ENCODE measurements at places on chromosomes 7 and 10.

- H3K27ac ChIP-seq, result no peak overlapping the region
- H3K4me3 ChIP-seq, result no peak overlapping the region
- H3K27me3 ChIP-seq, result no peaks in the 10 kb centered on the region
- peaks cover 10% of the 10 kb centered on the region for H3K4me1 ChIP-seq
- DNase-seq, result no peak
Measured at GRCh38 chr7:8133188-8133848, 128.6 kb downstream of the ICA1 start.

DNA sequence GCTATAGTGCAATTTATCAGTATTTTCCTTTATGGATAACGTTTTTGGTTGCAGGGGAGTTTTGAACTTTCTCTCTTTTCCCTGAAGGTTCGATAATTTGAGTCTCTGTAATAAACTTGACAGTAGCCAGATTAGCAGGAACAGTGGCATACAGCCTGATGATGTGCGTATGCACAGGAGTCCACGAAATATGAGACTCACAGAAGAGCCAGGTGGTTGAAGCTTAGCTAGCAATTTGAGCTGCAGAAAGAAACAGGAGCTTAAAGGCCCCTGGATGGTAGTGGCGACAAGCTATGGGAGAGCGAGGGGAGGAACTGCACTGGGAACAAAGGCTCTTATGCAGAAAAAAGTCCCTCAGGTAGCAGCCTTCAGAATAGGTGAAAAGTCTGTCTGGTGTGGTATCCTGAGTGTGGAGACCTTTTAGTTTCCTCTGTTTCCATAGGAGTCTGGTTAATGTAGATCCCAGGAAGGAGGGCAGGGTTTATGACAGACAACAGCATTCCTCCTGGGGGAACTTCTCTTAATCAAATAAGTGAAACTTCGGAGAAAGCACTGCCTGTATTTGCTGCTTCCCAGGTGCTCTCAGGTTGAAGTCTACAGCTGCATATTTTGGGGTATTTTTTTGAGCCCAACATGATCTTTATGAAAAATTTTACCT, 32.7 kb downstream of the FANK1 start:
- DNase-seq, result no peak
- H3K4me3 ChIP-seq, result no peak overlapping the region
- H3K36me3 ChIP-seq, result no peaks in the 10 kb centered on the region
- no peaks in the 10 kb centered on the region for H3K27me3 ChIP-seq
- no peak overlapping the region for H3K27ac ChIP-seq

- H3K27ac ChIP-seq, result no peak overlapping the region
- H3K4me1 ChIP-seq, result no peaks in the 10 kb centered on the region
- no peak for DNase-seq
- H3K36me3 ChIP-seq, result no peaks in the 10 kb centered on the region
- no peaks in the 10 kb centered on the region for H3K27me3 ChIP-seq
- no peak overlapping the region for H3K4me3 ChIP-seq
Measured at GRCh38 chr7:70322856-70323255, 724.6 kb downstream of the AUTS2 start.

DNA sequence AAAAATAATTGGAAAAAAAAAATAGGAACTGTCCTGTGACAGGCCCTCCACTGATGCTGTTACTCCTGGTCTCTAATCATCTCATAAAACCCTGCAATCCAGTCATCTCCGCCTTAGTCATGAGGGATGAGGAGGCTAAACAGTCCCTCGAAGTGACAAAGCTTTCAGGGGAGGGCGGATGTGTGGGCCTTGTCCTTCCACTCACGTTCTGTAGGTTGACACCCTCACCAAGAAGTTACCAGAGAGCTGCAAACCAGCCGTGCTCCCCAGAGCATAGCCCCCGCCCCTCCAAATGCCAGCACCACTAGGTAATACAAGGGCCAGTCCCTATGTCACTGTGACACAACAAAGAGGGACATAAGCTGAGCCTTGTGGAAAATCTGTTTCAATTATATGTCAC, 11.9 kb downstream of the COBL start:
- no peaks in the 10 kb centered on the region for H3K4me1 ChIP-seq
- H3K36me3 ChIP-seq, result no peaks in the 10 kb centered on the region
- H3K4me3 ChIP-seq, result no peak overlapping the region
- no peak overlapping the region for H3K27ac ChIP-seq
- no peak for DNase-seq
- no peaks in the 10 kb centered on the region for H3K27me3 ChIP-seq

DNA sequence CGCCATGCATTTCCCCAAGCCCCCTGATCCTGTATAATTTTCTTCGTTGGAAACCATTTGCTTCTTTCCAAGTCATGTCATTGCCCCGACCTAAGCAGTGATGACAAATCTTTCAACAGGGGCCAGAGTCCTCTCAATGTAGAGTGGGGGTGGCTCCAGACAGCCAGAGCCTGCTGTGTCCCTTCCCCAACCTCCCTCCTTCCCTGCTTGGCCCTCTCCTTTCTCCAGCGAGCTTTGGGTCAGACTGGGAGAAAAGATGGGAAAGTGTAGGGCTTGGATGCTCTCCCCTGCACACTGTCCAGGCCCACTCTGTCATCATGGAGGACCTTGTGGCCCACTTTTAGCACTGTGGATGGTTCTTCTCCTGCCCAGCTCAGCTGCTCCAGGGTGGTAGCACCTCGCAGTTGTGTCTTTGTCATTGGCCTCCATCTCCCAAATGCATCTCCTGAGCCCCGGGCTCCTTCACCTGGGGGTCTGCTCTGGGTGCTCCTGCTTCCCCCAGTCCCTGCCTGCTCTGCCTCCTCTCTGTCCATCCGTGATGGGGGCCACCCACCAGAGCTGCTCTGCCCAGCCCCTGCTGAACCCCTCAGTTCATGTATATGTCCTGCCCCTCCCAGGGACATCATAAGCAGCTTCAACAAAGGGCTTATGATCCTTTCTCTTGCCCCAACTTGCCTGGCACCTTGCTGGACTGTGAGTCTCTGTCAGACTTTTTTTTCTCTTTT, 37.5 kb downstream of the BTBD16 start:
- H3K36me3 ChIP-seq, result no peaks in the 10 kb centered on the region
- no peak overlapping the region for H3K4me3 ChIP-seq
- peaks cover 4% of the 10 kb centered on the region for H3K4me1 ChIP-seq
- peaks cover 3% of the 10 kb centered on the region for H3K27me3 ChIP-seq
- no peak for DNase-seq
- H3K27ac ChIP-seq, result no peak overlapping the region

GRCh38 chr7:28480595-28480994, 68.3 kb downstream of the CREB5 start:
- H3K4me1 ChIP-seq, result peaks cover 29% of the 10 kb centered on the region
- no peak overlapping the region for H3K27ac ChIP-seq
- DNase-seq, result no peak
- no peaks in the 10 kb centered on the region for H3K36me3 ChIP-seq
- H3K27me3 ChIP-seq, result no peaks in the 10 kb centered on the region

DNA sequence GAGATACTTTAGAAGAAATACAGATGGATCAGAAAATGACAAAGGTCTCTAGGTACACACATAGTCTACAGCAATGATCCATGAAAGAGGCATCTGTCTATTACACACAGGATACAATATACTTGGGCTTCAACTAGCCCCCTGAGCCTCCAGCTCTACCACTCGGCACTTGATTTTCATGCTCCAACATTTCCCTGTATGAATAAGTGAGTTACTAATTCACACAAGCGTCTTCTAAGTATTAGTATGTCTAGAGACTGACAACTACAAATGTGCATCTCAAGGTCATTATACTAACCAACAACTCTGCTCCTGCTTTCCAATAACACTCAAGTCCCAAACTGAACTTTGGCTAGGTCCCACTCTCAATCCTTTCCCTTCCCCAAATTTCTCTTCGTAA, 8.3 kb downstream of the FAM204A start:
- peaks cover 21% of the 10 kb centered on the region for H3K36me3 ChIP-seq
- peak overlapping the region; percentile 21 for H3K4me3 ChIP-seq
- peaks cover 18% of the 10 kb centered on the region for H3K4me1 ChIP-seq
- no peak for DNase-seq
- no peaks in the 10 kb centered on the region for H3K27me3 ChIP-seq

GRCh38 chr7:96612034-96612433, 97.6 kb downstream of the SEM1 start:
- DNase-seq, result no peak
- no peaks in the 10 kb centered on the region for H3K4me1 ChIP-seq
- no peaks in the 10 kb centered on the region for H3K27me3 ChIP-seq
- H3K4me3 ChIP-seq, result no peak overlapping the region
- H3K36me3 ChIP-seq, result no peaks in the 10 kb centered on the region

DNA sequence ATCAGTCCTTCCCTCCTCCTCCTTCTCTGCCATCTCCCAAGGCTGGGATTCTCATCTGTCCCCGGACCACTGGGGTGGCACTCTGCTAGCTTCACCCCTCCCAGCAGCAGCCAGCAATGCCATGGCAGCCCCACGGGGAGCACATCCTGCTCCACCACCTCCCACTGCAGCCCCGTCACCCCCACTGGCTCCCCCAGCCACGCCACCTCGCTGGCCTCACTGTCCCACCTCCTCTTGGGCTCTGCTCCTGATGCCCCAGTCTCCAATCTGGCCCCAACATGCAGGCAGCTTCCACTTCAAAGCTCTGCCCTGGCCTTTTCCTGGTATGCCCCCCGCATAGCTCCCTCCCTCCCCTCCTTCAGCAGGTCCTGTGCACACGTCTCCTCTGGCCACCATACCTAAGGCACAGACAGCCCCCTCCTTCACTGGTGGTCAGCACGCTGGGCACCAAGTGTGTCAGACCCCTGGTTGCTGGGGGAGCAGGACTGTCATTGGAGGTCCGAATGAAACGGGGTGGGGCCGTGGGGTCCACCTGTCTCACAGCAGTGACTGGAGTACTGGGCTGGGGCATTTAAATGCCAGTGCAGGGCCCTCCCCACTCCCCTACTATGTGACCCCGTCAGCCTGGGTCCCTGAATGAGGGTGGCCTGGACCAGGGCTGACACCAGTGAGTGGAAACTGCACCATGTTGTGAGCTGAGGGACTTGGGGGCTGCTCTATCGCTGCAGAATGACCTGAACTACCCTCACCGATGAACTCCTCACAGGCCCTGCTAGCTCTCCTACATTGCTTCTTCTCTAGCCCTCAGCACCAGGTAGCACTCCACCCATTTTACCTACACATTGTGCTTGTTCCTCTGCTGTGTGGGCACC, 38.7 kb downstream of the RASGEF1A start:
- H3K27ac ChIP-seq, result no peak overlapping the region
- H3K27me3 ChIP-seq, result peaks cover 24% of the 10 kb centered on the region
- DNase-seq, result peak; percentile 2
- peaks cover 3% of the 10 kb centered on the region for H3K4me1 ChIP-seq

- H3K4me1 ChIP-seq, result peaks cover 10% of the 10 kb centered on the region
- no peak overlapping the region for H3K4me3 ChIP-seq
- H3K27ac ChIP-seq, result no peak overlapping the region
- no peaks in the 10 kb centered on the region for H3K36me3 ChIP-seq
- no peak for DNase-seq
- no peaks in the 10 kb centered on the region for H3K27me3 ChIP-seq
Measured at GRCh38 chr7:16416289-16417282, 4.8 kb downstream of the CRPPA start.

DNA sequence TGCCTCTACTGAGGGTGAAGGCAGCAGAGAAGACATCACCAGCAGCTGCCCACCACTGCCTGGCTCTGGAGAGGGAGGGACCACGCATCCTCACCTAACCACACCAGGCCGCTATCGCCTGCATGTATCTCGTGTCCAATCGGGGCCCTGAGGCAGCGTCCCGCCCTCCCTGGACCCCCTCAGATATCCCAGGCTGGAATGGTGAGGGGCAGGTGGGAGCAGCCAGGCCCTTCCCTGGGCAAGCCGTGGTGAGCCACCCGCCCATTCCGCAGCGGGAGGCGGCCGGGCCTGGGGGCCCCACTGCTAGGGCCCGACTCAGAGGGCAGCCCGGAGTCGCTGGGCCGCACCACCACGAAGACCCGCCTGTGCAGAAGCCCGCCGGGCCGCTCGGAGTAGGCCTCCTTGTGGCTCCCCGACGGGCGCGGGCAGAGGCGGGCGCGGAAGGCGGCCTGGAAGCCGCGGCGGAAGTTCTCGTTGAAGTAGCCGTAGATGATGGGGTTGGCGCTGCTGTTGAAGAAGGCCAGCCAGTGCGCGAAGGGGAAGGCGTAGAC, 21.6 kb upstream of the PPA1 start:
- no peaks in the 10 kb centered on the region for H3K4me1 ChIP-seq
- H3K36me3 ChIP-seq, result no peaks in the 10 kb centered on the region
- H3K27me3 ChIP-seq, result no peaks in the 10 kb centered on the region
- no peak for DNase-seq

- no peak for DNase-seq
- peaks cover 30% of the 10 kb centered on the region for H3K4me1 ChIP-seq
- H3K27ac ChIP-seq, result no peak overlapping the region
- H3K27me3 ChIP-seq, result peaks cover 8% of the 10 kb centered on the region
Measured at GRCh38 chr10:16814012-16814411, 3.2 kb downstream of the RSU1 start.

- H3K4me1 ChIP-seq, result peaks cover 9% of the 10 kb centered on the region
- no peaks in the 10 kb centered on the region for H3K27me3 ChIP-seq
- H3K36me3 ChIP-seq, result no peaks in the 10 kb centered on the region
- H3K4me3 ChIP-seq, result no peak overlapping the region
- H3K27ac ChIP-seq, result no peak overlapping the region
Measured at GRCh38 chr10:60958892-60959601, 15.1 kb upstream of the RHOBTB1 start.

DNA sequence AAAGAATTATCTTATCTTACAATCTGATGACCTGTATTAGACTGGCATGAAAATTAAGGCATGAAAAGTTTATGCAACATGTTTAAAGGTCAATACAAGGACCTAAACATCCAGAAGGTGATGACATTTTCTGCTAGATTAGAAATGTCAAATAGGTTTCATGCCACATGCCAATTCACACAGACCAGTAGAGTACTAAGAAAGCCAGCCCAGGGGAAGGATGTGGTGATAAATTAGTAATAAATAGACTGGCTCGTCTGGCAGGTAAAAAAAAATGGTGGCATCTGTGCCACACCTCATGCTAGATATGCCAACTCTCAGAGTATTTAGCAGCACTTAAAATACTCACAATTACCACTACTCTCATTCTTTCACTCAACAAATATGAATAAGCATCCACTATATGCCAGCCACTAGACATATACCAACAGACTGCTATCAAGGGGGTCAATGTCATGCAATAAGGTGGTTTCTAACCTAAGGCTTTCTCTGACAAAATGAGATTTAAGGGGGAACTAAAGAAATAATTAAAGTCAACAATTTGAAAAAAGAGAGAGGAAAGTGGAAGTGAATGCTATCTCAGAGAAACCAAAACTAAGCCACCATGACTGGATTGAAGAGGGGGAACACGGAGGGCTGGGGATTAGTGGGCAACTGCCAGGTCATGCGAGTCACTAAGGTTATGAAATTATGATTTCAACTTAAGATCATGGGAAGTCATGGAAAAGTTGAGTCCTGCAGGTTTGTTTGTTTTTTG, 83.5 kb downstream of the SGMS1 start:
- H3K36me3 ChIP-seq, result no peaks in the 10 kb centered on the region
- DNase-seq, result no peak
- no peak overlapping the region for H3K27ac ChIP-seq

DNA sequence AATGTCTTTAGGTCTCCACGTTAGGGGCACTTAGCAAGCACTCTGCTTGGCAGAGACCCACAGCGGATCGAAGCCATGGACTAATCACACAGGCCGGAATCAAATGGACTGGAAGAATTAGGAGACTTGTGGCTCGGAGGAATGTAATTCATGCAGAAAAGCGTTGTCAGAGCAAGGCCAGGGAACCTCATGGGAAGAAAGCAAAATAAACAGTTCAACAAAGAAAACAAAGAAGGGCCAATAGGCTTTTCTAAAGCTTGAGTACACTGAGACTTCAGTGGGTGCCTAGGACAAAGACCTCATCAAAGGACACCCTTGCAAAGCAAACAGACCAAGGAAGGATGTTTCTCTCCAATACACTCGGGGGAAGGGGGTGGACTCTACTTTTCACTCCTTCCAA, 171.1 kb downstream of the GLI3 start:
- no peak for DNase-seq
- no peak overlapping the region for H3K4me3 ChIP-seq
- peaks cover 4% of the 10 kb centered on the region for H3K27me3 ChIP-seq
- peaks cover 35% of the 10 kb centered on the region for H3K4me1 ChIP-seq
